ENCODE measurements at places on chromosomes 7 and 10.

DNA sequence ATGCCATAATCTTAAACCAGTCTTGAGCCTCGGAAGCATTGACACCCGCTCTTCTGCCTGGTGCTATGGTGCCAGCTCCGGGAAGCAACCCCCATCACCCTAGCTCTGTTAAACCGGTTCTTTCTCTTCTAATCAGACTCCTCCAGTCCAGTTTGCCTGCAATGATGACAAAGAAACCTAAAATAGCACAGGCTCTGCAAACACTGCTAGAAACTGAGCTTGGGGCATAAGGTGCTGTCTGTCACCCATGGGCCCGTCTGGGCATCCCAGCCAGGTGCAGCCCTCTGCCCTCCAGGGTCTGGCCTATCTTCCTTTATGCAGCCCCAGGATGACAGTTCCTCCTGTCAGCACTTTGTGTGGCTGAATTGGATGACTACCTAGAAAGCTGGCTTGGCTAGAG, 14.2 kb upstream of the CAMK2G start:
- peak; percentile 82 for DNase-seq
- H3K27me3 ChIP-seq, result no peaks in the 10 kb centered on the region
- no peak overlapping the region for H3K4me3 ChIP-seq

GRCh38 chr7:107118109-107118900, 50.5 kb upstream of the HBP1 start:
- no peaks in the 10 kb centered on the region for H3K4me1 ChIP-seq
- no peak for DNase-seq
- no peak overlapping the region for H3K27ac ChIP-seq
- no peaks in the 10 kb centered on the region for H3K36me3 ChIP-seq
- no peak overlapping the region for H3K4me3 ChIP-seq

GRCh38 chr7:149005427-149006344, 22.6 kb downstream of the PDIA4 start:
- H3K27ac ChIP-seq, result no peak overlapping the region
- no peak overlapping the region for H3K4me3 ChIP-seq
- peaks cover 12% of the 10 kb centered on the region for H3K36me3 ChIP-seq
- no peaks in the 10 kb centered on the region for H3K4me1 ChIP-seq
- no peaks in the 10 kb centered on the region for H3K27me3 ChIP-seq

GRCh38 chr10:77348082-77348481, 289.5 kb downstream of the KCNMA1 start:
- no peak overlapping the region for H3K27ac ChIP-seq
- no peaks in the 10 kb centered on the region for H3K4me1 ChIP-seq
- H3K36me3 ChIP-seq, result no peaks in the 10 kb centered on the region
- H3K27me3 ChIP-seq, result no peaks in the 10 kb centered on the region
- no peak for DNase-seq

DNA sequence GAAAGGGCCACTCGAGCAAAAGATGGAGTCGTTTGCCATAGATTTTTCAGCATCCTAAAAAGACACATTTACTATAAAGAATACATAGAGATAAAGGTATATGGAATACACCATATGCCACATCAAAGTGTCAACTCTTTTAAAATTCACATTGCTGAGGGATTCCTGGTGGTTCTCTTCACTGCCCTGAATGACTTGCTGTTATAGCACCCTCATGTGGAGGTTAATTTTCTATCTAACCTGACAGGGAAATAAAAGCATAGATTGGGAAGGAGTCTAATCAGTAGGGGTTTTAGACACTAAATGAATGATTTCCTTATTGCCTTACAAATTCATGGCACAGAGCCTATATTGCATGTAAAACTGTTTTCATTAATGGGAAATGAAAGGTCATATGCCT, 25.9 kb downstream of the DNAH11 start:
- no peak overlapping the region for H3K4me3 ChIP-seq
- no peaks in the 10 kb centered on the region for H3K36me3 ChIP-seq
- H3K4me1 ChIP-seq, result no peaks in the 10 kb centered on the region

DNA sequence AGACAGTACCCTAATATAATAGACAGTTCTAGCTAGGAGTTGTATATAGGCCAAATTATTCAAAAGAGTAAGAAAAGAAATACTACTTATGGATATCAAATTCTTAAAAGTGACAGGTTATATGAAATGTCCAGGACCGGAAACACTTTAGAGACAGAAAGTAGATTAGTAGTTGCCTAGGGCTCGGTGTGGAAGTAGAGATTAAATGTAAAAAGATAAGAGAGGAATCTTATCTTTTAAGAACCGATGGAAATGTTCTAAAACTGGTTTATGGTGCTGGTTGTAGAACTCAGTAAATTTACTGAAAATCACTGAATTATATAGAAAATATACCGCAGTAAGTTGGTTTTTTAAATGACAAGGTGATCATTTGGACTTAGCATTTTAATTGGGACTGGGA, 147.5 kb upstream of the ASAH2 start:
- no peak overlapping the region for H3K27ac ChIP-seq
- no peak for DNase-seq
- no peaks in the 10 kb centered on the region for H3K4me1 ChIP-seq
- H3K4me3 ChIP-seq, result no peak overlapping the region
- no peaks in the 10 kb centered on the region for H3K36me3 ChIP-seq

DNA sequence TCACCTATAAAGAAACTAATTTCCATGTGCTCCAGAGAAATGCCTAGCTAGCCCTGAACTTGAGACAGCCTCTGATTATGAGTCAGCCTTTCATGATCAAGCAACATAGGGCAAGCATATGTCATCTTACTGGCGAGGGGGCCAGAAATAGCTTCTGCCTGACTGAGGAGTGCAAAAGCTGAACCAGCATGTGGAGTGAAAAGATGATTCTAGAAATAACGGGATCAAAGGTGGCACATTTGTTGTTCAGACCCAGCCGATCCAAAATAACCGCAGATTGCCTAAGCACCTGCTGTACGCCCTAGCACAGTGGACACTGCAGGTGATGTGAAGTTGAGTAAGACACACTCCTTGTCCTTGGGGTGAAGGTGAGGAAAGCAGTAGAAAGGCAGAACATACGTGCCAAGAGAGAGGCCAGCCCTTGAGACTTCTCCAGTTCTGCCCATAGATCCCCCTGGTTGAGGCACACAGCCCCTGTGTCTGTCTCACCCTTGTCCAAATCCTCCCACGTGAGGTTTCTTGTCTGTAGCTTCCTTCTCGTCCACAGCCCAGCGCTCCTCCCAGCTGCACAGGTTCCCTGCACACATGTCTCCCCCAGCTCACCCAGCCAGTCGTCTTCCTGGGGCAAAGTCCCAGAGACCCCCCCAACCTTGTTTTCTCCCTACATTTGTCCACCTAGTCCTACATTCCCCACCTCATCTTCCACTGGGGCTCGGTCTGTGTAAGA, 2.8 kb upstream of the BCL7B start:
- H3K27ac ChIP-seq, result no peak overlapping the region
- H3K36me3 ChIP-seq, result no peaks in the 10 kb centered on the region
- DNase-seq, result no peak
- H3K27me3 ChIP-seq, result no peaks in the 10 kb centered on the region
- no peak overlapping the region for H3K4me3 ChIP-seq

DNA sequence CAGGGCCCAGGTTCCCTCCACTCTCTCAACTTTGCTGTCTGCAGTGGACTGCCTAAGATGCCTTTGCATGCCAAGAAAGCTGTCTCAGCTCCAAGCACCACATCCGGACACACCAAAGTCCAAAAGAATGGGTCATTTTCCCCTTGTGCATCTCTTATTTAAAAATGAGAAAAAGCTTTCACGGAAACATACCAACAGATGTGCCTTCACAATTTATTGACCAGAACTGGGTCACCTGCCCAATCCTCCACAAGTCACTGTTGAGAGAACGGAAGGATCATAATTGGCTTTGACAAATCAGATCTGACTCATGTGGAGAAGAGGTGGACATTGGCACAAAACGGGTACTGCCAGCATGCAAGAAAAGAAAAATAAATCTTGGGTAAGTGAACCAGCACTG, 258.3 kb downstream of the SNX13 start:
- no peak overlapping the region for H3K27ac ChIP-seq
- H3K4me3 ChIP-seq, result no peak overlapping the region
- H3K36me3 ChIP-seq, result no peaks in the 10 kb centered on the region
- H3K4me1 ChIP-seq, result no peaks in the 10 kb centered on the region
- H3K27me3 ChIP-seq, result no peaks in the 10 kb centered on the region

- no peak for DNase-seq
- no peaks in the 10 kb centered on the region for H3K4me1 ChIP-seq
- H3K27me3 ChIP-seq, result no peaks in the 10 kb centered on the region
- peak overlapping the region; percentile 35 for H3K4me3 ChIP-seq
Measured at GRCh38 chr7:29565224-29565630, 1.6 kb downstream of the PRR15 start.

DNA sequence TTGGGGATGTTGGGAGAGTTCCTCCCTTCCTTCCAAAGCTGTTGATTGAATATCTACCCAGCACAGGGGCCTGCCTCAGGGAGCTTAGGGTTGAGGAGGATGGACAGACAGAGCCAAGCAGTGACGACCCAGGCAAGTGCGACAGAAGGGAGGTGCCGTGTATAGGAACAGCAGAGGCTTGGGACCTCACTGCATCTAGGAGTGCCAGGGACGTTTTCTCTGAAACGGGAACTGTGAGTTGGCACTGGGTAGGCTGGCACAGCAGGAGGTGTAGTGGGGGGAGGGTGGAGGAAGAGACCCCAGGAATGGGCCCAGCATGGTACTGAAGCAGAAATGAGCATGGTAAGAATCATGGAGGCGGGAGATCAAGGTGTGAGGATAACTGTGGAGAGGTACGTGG, 55.3 kb upstream of the MGMT start:
- no peak overlapping the region for H3K4me3 ChIP-seq
- no peak overlapping the region for H3K27ac ChIP-seq
- no peaks in the 10 kb centered on the region for H3K4me1 ChIP-seq
- H3K27me3 ChIP-seq, result no peaks in the 10 kb centered on the region

DNA sequence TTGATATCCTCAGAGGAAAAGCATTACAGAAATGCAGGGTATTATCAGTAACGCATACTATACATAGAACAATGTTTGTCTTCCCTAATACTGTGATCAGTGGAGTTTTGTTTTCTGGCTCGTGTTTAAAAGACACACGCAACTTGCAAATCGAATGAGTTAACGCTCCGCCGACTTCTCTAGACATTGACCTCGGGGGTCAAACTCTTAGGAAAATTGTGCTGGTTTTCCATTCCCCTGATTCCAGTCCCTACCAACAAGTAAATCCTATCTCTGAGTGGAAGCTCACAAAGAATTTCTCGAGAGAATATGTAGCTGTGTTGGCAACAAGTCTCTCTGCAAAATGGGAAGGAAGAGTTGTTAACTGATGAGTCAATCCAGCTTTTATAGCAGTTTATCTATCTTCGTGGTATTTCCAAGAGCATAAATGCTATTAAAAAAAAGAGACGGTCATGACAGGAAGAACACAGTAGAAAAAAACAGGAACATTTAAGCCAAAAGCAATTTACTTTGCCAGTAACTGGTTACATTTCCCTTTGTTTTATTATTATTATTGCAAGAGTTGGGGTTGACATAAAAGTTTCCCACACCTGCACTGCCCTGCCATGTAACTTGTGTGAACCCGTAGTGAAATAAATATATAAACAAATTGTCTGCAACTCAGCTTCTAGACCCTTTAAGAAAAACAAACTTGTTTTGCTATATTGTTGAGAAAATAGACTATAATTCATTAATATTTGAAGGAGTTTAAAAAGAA, 144.4 kb downstream of the ARID5B start:
- peaks cover 13% of the 10 kb centered on the region for H3K4me1 ChIP-seq
- H3K27me3 ChIP-seq, result no peaks in the 10 kb centered on the region
- peak overlapping the region; percentile 67 for H3K27ac ChIP-seq
- no peak for DNase-seq
- H3K36me3 ChIP-seq, result no peaks in the 10 kb centered on the region

DNA sequence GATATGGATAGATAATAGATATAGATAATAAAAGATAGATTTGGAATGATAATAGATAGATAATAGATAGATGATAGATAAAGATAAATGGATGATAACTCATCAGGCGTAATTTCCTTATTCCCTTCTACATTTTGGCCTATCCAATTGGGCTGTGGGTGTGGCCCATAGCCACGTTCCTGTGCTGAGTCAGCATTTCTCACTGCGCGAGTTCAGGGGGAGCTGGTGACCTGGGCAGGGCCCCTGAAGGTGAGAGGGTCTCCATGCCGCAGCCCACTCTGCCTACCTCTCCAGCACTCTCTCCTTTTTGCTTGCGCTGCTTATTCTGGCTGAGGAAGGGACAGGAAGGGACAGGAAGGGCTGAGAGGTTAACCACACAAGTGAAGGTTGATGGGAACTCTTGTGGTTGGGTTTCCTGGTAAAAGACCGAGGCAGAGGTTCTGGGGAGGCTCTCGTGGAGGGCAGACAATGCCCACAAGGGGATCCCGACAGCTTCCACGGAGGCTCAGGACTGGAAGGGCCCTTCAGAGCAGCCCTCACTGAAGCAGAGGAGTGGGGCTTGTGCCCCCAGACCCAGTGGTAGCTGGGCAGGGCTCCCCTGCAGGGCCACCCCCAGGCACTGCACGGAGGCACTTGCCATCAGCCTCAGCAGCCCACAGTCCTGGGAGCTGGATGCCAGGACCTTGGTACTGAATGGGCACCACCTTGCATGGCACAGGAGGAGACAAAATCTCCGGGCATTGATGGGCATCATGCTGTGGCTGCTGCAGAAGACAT, 247.3 kb upstream of the PITRM1 start:
- no peak overlapping the region for H3K27ac ChIP-seq
- H3K27me3 ChIP-seq, result no peaks in the 10 kb centered on the region
- DNase-seq, result no peak
- H3K4me3 ChIP-seq, result no peak overlapping the region
- H3K36me3 ChIP-seq, result no peaks in the 10 kb centered on the region
- H3K4me1 ChIP-seq, result no peaks in the 10 kb centered on the region

DNA sequence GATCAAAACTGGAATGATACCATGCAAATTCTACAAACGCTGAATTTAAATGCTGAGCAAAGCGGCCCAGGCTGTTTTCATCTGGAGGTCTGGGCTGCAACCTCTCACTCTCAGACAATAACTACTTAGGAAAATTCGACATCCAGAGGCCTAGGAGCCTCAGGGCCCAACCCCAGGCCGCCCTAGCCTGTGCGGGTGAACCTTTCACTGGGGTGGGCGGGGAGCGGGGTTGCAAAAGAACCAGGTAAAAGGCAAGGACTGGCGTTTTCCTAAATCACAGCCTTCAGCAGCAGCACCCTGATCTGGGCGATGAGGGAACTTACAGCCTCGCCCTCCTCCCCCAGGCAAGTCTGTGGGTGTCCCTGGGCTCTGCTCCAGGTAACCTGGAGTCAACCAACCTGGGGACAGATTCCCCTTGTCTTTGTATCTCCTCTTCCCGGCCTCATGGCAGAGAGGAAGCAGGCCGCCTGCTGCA, 33.4 kb downstream of the CALML5 start:
- no peak overlapping the region for H3K4me3 ChIP-seq
- H3K27ac ChIP-seq, result peak overlapping the region; percentile 60
- H3K36me3 ChIP-seq, result no peaks in the 10 kb centered on the region
- no peaks in the 10 kb centered on the region for H3K27me3 ChIP-seq
- DNase-seq, result no peak
- H3K4me1 ChIP-seq, result peaks cover 5% of the 10 kb centered on the region

- no peak overlapping the region for H3K4me3 ChIP-seq
- no peaks in the 10 kb centered on the region for H3K4me1 ChIP-seq
- peak; percentile 5 for DNase-seq
- H3K27ac ChIP-seq, result no peak overlapping the region
Measured at GRCh38 chr7:4416396-4417056, 265.6 kb upstream of the FOXK1 start.

- H3K27ac ChIP-seq, result peak overlapping the region; percentile 37
- no peak for DNase-seq
- H3K4me3 ChIP-seq, result no peak overlapping the region
Measured at GRCh38 chr10:79111846-79112614, 43.3 kb downstream of the ZMIZ1 start.

- H3K4me3 ChIP-seq, result no peak overlapping the region
- DNase-seq, result no peak
- no peaks in the 10 kb centered on the region for H3K27me3 ChIP-seq
- H3K36me3 ChIP-seq, result no peaks in the 10 kb centered on the region
Measured at GRCh38 chr10:43772171-43772570, 123.5 kb upstream of the ZNF32 start.

Data from prostate gland (tissue), 2 donors.